ENCODE measurements at places on chromosomes 16 and 17. TPM values are rescaled to one million over a fixed set of nuclear protein-coding genes. Genes with fewer than 3 reads are reported as not detected.

DNA sequence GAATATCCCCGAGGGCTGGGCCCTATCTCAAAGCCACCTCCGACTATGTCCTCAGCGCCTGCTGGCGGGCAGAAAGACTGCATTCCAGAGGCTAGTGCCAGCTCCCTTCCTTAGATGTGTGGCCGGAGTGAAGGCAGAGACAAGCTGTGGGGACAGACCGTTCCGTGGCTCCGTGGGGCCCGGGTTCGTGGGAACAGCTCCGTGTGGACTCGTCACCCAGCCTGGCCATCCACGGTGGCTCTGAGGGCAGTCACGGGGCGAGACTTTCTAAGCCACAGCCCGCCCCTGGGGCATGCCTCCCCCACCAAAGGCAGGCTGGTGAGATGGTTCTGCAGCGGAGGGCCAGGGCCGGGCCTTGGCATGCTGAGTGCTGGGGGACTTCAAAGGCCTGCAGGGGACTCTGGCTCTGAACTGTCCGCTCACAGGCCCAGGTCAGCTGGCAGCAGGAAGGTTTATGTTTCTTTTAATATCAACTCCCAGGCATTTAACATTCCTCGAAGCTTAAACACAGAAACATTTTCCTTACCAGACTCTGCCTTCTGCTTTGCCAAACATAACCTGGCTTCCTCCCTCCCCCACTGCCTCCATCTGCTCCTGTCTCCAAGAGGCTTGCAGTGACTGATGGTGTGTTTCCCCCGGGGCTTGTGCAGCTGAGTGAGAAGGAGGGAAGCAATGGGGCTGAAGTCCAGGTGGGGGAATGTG is 50.4 kb downstream of the TIMM22 start:
- no peak overlapping the region for H3K4me3 ChIP-seq
- peak; percentile 79 for DNase-seq
- peaks cover 31% of the 10 kb centered on the region for H3K4me1 ChIP-seq

TPSD1 gene
- total RNA-seq, result not detected

GRCh38 chr17:42660692-42661345 is 1.7 kb downstream of the TUBG2 start:
- H3K4me1 ChIP-seq, result peaks cover 4% of the 10 kb centered on the region
- H3K36me3 ChIP-seq, result peaks cover 4% of the 10 kb centered on the region
- H3K27me3 ChIP-seq, result no peaks in the 10 kb centered on the region
- DNase-seq, result no peak
- H3K4me3 ChIP-seq, result no peak overlapping the region

- peaks cover 6% of the 10 kb centered on the region for H3K4me1 ChIP-seq
- H3K27me3 ChIP-seq, result no peaks in the 10 kb centered on the region
- H3K36me3 ChIP-seq, result peaks cover 7% of the 10 kb centered on the region
- DNase-seq, result peak; percentile 65
These were observed 879 bp downstream of the SLFN5 start for GRCh38 chr17:35243561-35244340.

ABCA9 gene
- total RNA-seq, result 24.7 TPM

- H3K4me3 ChIP-seq, result no peak overlapping the region
- H3K4me1 ChIP-seq, result peaks cover 29% of the 10 kb centered on the region
- peaks cover 26% of the 10 kb centered on the region for H3K27me3 ChIP-seq
- DNase-seq, result peak; percentile 48
- H3K27ac ChIP-seq, result peak overlapping the region; percentile 81
These were observed 115.5 kb upstream of the SMURF2 start for GRCh38 chr17:64777415-64778239.

PHB1 gene
- total RNA-seq, result 152 TPM

GRCh38 chr17:76535788-76536510 is 1.6 kb downstream of the CYGB start:
- H3K27me3 ChIP-seq, result no peaks in the 10 kb centered on the region

NAGS gene
- total RNA-seq, result 2.6 TPM

GRCh38 chr17:72338847-72339790 is 218.3 kb downstream of the SOX9 start:
- peak; percentile 90 for DNase-seq
- no peak overlapping the region for H3K4me3 ChIP-seq
- no peaks in the 10 kb centered on the region for H3K4me1 ChIP-seq

CCL2 gene
- 80.8 TPM for total RNA-seq

- no peak for DNase-seq
- peaks cover 4% of the 10 kb centered on the region for H3K4me1 ChIP-seq
- no peaks in the 10 kb centered on the region for H3K27me3 ChIP-seq
- peaks cover 3% of the 10 kb centered on the region for H3K36me3 ChIP-seq
- no peak overlapping the region for H3K27ac ChIP-seq
- no peak overlapping the region for H3K4me3 ChIP-seq
These were observed 2.5 kb downstream of the ADPRM start for GRCh38 chr17:10699856-10700255.

DNA sequence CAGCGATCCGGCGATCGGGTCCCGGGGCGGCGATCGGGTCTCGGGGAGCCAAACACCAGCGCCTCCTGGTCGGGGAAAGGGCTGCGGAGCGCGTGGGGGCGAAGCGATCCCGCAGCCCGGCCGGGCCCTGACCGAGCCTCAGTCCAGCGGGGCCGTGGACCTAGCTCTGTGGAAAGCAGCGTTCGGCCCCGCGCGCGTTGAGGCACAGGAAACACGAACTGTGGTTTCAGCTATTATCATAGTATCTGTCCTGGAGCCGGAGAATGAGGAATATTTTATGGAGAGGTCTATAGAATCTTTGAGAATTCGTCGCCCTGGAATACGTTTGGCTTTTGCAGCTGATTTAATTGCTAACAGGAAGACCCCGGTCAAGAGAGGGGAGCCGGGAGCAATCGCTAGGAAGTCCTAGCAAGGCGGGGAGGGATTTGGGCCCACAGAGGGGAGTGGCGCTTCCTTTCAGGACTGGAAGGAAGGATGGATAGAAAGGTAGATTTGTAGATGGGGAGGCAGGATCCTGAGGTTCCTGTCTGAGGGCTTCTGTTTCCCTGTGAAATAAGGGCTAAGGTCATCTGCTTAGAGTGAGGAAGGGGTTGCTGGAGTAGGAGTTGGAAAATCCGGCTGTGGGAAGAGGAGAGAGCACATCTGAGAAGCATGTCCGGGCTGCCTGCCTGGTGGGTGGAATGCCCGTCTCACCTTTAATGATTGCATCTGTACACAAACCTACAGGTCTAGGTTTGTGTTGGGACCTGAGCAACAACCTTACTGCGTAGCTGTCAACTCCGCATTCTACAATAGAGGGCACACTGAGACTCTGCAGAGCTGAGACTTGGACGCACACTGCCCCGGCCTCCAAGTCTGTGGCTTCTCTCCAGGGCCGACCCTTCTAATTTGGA is 770 bp downstream of the CCNF start:
- H3K4me1 ChIP-seq, result peaks cover 9% of the 10 kb centered on the region
- DNase-seq, result no peak
- no peaks in the 10 kb centered on the region for H3K27me3 ChIP-seq
- H3K27ac ChIP-seq, result no peak overlapping the region

DNA sequence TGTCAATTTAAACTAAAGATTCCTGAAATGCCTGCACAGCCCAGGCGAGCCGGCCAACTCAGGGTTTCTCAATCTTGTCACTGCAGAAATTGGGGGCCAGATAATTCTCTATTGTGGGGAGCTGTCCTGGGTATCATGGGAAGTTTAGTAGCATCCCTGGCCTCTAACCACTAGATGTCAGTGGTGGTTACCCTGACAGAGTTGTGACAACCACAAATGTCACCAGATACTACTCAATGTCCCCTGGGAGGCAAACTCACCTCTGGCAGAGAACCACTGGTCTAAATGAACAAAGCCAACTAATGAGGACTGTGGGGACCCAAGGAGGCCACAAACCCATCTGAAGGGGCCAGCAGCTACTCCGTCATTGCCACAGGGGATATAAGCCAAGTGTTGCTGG is 90.9 kb downstream of the MYH11 start:
- peaks cover 4% of the 10 kb centered on the region for H3K4me1 ChIP-seq
- H3K27me3 ChIP-seq, result no peaks in the 10 kb centered on the region
- no peaks in the 10 kb centered on the region for H3K36me3 ChIP-seq
- no peak overlapping the region for H3K4me3 ChIP-seq
- DNase-seq, result peak; percentile 56
- H3K27ac ChIP-seq, result no peak overlapping the region

- peaks cover 2% of the 10 kb centered on the region for H3K36me3 ChIP-seq
- H3K27me3 ChIP-seq, result no peaks in the 10 kb centered on the region
- H3K27ac ChIP-seq, result no peak overlapping the region
- no peak for DNase-seq
These were observed 2.6 kb upstream of the OMG start for GRCh38 chr17:31299624-31300023.

GRCh38 chr16:49261930-49262329 is 19.7 kb downstream of the CBLN1 start:
- H3K27ac ChIP-seq, result no peak overlapping the region
- DNase-seq, result no peak
- H3K36me3 ChIP-seq, result no peaks in the 10 kb centered on the region
- H3K4me3 ChIP-seq, result no peak overlapping the region
- no peaks in the 10 kb centered on the region for H3K27me3 ChIP-seq

- H3K36me3 ChIP-seq, result no peaks in the 10 kb centered on the region
- no peaks in the 10 kb centered on the region for H3K27me3 ChIP-seq
- no peak overlapping the region for H3K4me3 ChIP-seq
- no peaks in the 10 kb centered on the region for H3K4me1 ChIP-seq
- DNase-seq, result no peak
These were observed 162.5 kb downstream of the TRIM37 start for GRCh38 chr17:58944166-58944565.

CHST4 gene
- 0.43 TPM for total RNA-seq

TMEM98 gene
- total RNA-seq, result 176 TPM

GRCh38 chr16:64339052-64339770 is 782.7 kb downstream of the CDH11 start:
- no peaks in the 10 kb centered on the region for H3K27me3 ChIP-seq
- DNase-seq, result no peak
- peak overlapping the region; percentile 9 for H3K4me3 ChIP-seq
- H3K27ac ChIP-seq, result no peak overlapping the region
- H3K36me3 ChIP-seq, result no peaks in the 10 kb centered on the region

Measured in lung (tissue), 17 donors.